ENCODE measurements at places on chromosomes 2 and 18.

DNA sequence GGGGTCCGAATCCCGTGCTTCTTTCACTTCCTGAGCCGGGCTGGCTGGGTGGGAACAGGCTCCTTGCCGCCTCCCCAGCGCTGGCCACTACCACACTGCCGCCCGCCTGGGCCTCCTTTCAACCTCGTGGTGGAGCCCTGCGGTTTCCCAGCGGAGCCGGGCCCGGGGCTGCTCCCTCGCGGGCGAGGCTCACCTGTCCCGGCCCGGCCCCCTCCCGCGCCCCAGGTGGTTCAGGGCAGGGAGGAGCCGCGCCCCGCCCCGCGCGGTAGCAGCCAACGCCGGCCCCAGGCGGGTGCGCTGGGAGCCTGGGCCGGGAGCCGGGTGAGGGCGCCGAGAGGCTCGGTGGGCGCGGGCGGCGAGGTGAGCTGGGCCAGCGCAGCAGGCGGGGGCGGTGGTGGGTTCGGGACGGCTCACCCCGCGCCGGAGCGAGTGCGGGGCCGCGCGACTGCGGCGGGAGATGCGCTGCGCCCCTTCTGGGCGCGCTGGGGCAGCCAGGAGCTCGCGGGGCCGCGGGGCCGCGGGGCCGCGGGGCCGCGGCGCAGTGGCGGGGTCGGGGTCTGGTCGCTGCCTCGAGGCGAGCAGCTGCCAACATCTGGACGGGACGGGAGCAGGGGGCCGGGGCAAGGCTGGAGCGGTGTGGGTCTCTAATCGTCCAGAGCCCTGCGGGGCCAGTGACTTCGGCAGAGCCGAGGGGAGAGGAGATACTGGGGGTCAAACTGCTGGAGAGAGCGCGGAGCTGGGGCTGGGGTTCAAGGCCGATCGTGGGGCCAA is at the start of gene LYPD6B:
Gene LYPD6B (plus strand): TSS at position 258 of the 771 bp plus-strand sequence. CDS start 92,250 bp downstream, outside the sequence.
- no peak for DNase-seq

DNA sequence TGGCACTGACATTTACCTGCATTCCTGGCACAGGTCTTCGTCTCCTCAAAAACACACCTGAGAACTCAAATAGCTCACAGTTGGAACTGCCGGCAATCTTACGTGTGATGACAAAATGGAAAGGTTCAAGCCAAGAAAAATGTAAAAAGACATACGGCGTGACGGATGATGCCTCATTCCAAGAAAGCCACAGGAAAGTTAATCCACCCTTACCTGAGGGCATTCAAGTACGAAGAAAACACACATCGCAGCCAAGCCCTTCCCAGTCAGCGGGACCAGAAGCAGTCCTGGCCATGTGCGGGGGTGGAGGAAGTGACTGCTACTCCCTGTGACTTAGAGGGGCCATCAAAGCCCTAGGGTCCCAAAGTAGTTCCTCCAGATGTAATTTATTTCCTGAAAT is 986.3 kb upstream of the CELF4 start:
- DNase-seq, result no peak

DNA sequence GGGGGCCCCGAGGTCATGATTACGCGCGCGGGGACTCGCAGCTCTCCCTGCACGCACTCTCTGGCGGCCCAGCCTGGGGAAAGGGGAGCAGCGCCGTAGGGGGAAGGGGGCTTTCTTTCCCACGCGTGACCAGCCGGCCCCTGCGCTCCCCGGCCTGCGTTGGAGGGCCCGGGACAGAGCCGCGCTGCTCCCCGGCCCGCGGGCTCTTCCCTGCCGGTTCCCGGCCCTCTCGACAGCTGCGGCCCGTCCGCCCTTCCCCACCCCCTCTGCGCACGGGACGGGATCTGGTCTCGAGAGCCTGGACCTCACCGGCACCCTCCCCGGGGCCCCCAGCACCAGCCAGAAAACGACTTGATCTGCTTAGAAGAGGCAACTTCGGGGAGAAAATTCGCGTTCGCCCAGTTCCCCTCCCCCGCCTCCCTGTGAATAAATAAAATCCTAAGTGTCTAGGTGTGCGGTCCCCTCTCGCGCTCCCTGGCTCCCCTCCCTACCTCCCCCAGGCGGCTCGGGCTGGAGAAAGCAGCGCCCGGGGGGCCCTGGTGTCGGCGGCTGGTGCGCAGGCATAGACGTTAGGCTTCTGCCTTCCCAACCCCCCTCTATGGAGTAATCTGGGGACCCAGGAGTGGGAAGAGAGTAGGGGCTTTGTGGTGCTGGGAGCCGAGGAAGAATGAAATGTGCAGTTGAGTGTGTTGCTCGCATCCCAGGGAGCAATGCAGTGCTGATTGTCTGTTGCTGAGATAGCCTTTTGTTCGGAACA is 803 bp upstream of the FIGN start:
- peak; percentile 37 for DNase-seq

DNA sequence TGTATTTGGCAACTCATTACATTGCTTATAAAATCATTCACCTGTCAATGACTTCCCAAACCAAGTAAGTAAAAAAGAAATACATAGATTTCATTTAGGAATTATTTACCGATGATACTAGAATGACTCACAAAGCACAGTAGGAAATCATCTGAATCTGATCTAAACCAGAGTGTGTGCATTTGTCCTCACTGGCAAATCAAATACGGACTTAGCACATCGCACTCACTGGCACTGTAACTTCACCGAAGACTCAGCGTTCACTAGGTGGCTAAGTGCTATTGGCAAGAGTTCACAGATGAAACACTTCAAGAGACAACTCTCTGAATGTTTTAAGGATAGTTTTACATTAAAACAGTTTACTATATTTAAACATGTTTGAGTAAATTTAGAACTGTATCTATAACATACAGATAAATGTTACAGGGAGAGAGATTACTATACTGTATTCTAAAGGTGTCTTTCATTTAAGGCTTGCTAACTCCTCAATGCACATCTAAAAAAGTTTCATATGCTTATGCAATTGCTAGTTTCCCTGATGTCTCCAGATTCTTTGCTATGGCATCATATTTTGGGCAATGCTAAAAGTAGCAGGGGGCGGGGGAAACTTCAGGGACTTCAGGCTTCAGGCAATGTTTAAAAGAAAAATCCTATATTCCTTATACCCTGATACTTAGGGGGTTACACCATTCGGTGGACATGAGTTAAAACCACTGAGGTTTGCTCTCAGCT is 48.8 kb downstream of the STK39 start:
- no peak for DNase-seq

- DNase-seq, result no peak
These were observed 69.4 kb upstream of the ZNF397 start for GRCh38 chr18:35171315-35171987.

DNA sequence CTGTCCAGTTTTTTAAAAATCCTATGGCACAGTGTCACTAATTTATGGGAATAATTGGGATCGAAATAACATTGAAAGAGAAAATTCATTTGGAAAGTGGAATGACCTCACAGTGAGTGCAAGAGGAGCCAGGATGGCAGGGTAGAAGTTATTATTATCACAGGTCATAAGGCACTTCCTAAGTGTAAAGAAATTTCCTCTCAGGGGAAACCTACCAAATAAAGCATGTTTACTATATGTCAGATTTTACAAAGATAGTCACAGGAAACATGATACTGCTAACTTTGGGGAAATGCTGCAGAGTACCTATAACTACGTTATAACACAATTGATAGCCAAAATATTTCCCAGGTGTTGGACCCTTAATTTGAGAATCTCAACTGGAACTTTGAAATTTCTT is 226.3 kb upstream of the SMAD7 start:
- DNase-seq, result no peak

- DNase-seq, result no peak
These were observed 1.8 kb downstream of the RNF138 start for GRCh38 chr18:32093523-32093922.

- no peak for DNase-seq
These were observed 9.1 kb downstream of the RAX start for GRCh38 chr18:59264121-59264571.

DNA sequence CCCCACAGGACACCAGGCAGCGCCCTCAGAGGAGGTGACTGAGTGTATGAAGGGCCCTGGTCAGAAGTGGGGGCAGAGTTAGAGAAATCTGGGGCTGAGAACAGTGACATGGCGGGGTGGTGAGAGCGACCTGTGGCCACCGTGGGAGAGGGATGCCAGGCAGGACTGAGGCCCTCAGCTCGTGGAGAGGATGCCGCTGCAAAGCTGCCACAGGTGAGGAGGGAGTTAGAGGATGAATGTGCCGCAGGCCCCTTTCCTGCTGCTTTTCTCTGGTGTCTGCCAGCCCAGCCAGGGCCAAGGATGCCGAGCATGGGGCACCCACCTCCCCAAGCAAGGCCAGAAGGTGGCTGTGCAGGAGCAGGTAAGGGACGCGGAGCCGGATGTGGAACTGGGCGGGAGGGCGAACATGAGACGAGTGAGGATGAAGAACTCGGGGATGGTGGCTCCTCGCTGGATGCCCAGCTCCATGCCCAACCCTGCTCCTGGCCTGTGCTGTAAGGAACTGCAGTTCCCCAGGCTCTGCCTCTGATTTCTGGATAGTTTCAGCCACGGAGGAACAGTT is 269.2 kb upstream of the HDAC4 start:
- DNase-seq, result no peak

DNA sequence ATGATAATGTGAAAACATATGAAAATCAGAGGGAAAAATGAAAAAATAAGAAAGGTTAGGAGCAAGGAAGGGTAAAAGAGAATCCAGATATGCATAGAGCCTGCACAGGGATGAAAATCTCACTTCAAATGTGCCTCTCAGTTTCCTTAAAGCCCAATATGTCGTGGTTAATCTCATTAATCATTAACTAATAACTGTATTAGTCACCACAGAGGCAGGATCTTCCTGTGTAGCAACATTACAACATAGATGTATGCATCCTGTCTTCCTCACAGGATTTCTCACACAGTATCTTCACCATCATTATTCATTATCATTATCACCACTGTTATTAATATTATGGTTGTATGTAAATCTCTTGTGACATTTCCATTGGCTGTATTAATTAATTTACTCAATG is 361.2 kb upstream of the SOX11 start:
- DNase-seq, result no peak

DNA sequence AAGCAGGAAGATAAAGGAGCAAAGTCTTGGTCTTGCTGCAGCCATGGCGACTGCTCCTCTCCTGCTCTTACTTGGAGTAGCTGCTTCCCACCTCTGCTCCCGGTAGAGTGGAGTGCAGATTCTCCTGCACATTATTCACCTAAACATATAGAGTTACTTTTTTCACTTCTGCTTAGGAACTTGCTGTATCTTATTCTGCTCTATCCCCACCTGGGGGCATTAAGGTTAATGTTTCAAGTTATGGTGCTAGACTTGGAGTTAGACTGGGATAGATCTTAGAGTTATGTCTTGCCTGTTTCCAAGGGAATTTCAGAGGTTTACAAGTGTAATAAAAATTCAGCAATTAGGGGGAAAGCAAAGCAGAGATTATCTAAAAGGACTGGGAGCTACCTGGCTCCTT is 144.2 kb downstream of the SETBP1 start:
- no peak for DNase-seq

GRCh38 chr2:230203110-230203676 is 16.6 kb downstream of the SP110 start:
- DNase-seq, result no peak

DNA sequence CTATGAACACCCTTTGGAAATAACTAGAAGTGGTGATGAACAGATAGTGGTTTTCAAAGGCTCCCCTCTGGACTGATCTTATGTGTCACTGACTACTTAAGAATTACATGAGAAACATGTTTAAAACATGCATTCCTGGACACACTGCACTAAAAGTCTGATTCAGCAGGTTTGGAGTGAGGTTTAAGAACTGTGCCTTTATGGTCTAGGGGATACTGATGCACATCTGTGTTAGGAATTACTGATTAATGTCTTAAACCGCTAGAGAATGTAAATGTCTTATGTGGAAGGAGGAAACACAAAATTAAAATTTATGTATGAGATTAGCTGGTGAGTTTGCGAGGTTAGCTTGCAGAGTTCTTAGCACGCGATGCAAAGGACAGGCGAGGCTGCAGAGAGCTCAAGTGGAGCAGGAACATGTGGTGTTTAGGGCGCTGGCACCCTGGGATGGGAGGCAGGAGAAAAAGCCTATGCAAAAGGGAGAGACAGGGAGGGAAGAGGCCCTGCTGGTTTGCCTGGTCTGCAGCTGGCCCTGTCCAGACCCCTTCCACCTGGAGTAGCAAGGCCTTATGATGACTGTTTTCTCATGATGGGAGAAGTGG is 11.7 kb downstream of the SH3YL1 start:
- DNase-seq, result no peak

DNA sequence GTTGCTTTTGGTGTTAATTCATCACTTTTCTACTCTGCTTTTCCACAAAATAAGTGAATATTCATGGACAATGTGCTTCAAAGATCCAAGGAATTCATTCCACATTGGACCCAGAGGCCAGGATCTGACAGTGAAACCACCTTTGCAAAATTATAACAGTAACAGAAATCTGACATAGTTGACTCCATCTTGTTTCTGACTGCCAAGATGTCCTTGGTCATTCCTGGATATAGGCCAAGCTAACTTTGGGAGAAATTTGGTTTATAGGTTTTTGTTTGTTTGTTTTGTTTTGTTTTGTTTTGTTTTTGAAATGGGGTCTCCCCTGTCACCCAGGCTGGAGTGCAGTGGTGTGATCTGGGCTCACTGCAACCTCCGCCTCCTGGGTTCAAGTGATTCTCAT is 10.3 kb downstream of the MPPE1 start:
- no peak for DNase-seq

DNA sequence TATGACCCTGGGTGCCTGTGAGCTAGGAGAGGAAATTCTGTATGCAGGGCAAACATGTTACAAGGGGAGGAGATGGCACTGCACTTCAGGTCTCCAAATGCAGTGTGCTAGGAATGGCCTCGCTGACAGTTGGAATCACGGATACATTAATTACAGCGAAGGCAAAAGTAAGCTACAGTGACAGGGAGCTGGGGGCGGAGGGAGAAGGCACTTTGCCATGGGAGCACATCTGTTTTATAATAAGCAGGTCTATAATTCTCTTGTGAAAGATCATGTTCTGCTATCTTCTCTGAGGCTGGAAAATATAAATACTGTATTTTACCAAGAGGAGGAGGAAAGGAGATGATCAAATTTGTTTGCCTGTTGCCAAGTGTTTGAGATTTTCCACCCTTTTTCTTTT is 56.3 kb upstream of the FZD5 start:
- no peak for DNase-seq

DNA sequence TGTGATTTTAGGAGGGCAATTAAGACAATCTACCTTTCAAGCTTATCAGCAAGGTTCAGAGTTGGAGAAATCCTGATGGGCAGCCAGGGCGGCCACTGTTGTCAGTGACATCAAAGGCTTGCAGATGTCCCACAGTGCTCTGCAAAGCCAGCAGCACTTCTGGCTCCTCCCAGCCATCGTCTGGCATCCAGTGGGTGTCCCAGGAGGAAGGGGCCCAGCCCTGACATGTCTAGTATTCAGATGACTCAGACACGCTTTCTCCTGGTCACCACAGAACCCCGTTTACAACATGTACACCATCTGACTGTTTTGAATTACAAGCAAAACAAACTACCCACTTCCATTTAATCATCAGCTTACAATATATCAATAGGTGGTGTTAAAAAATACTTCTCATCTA is 61.4 kb downstream of the CYRIA start:
- DNase-seq, result no peak

Measured in midbrain (tissue), 1 donor.